ENCODE measurements at places on chromosomes 7 and 10.

DNA sequence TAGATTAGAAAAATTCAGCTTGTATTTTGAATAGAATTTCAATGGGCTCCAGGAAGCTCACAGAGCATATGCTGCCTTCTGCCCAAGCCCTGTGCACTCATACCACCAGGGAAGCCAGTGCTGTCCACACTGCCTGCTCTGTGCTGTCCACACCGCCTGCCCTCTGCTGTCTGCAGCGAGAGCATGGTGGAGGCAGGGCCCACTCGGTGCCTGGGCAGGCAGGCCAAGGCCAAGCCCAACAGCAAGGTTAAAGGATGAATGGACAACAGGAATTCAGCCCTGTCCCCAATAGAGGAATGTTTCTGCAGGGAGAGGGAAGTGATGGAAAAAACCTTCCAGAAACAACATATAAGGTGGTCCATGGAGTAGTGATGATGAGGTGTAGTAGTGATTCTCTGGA is 146.8 kb downstream of the GFRA1 start:
- no peak for DNase-seq

GRCh38 chr10:122469848-122470247 is 8.5 kb downstream of the HTRA1 start:
- DNase-seq: no peak

GRCh38 chr10:78207216-78207615 is 173.6 kb downstream of the RPS24 start:
- DNase-seq: no peak

DNA sequence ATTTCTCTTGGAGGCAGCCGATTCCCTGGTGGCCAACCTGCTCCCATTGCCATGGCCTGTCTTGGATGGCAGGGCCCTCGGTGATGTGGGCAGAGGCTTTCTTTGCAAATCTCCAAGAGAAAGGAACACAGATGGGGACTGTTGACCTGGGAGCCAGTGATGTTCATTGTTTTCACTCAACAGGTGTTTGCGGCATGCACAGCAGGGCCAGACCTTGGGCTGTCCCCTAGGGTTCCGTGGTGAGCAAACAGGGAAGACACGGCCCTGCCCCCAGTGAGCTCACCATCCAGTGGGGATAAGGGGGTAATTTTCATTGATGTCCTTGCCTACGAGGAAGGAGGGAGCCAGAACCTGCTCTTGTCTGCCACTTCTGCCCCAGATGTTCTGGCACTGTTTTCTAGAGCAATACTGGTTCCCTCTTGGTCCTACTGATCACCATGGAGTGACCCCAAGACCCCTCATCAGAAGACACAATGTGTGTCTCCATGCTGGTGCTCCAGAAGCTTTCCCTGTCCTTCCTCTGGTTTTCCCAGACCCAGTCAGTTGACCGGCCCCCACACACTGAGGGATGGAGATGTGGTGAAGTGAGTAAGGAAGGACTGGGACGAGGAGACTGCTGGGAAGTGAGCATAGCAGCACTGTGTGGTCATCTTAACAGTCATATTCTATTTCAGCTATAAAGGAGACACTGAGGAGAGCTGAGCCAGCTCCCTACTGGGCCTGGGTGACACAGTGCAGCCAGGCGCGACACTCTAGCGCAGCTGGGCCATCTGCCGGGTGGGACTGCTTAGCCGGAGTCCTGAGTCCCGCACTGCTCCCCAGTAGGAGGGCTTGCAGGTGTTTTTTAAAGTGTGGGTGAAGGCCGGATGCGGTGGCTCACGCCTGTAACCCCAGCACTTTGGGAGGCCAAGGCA is 20.4 kb upstream of the FIGNL1 start:
- no peak for DNase-seq

- no peak for DNase-seq
Measured at GRCh38 chr10:34959786-34960185, 130.4 kb downstream of the CUL2 start.

GRCh38 chr10:17144757-17145156 is 15.1 kb upstream of the CUBN start:
- no peak for DNase-seq

- no peak for DNase-seq
Measured at GRCh38 chr10:20858292-20859124, 38.6 kb downstream of the NEBL start.

GRCh38 chr7:115441033-115441432 is 519.1 kb downstream of the MDFIC start:
- no peak for DNase-seq

GRCh38 chr7:102891693-102892261 is 21.0 kb upstream of the LRRC17 start:
- DNase-seq: peak; percentile 79

DNA sequence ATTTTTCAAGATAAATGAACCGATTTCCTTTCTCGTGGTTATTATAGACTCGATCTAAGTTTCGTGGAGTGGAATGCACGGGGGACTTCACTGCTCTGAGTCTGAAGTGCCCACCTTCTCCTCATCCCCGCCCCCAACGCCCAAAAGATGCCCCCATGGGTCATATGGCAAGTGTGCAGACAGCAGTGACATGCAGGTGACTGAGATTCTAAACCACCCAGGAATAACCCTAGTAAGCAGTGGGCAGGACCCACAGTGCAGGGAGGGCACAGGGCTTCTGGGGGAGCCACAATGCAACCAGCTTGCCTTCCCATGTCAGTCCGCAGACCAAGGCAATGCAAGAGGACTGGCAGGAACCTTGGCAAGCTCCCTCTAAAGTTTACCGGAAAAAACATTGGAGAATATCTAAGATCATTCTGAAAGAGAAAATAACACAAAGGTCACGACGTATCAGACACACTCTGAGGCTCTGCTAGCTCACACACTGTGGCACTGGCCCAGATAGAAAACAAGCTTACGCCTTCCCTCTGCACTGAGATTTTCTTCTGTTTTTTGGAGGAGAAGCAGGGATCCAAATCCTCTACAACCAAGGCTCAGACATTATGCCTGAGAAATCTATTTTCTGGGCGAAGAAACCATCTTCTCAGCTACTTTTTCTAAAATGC is 239.6 kb downstream of the MAD1L1 start:
- DNase-seq: no peak

GRCh38 chr10:17851611-17852010 is 42.5 kb downstream of the MRC1 start:
- no peak for DNase-seq

DNA sequence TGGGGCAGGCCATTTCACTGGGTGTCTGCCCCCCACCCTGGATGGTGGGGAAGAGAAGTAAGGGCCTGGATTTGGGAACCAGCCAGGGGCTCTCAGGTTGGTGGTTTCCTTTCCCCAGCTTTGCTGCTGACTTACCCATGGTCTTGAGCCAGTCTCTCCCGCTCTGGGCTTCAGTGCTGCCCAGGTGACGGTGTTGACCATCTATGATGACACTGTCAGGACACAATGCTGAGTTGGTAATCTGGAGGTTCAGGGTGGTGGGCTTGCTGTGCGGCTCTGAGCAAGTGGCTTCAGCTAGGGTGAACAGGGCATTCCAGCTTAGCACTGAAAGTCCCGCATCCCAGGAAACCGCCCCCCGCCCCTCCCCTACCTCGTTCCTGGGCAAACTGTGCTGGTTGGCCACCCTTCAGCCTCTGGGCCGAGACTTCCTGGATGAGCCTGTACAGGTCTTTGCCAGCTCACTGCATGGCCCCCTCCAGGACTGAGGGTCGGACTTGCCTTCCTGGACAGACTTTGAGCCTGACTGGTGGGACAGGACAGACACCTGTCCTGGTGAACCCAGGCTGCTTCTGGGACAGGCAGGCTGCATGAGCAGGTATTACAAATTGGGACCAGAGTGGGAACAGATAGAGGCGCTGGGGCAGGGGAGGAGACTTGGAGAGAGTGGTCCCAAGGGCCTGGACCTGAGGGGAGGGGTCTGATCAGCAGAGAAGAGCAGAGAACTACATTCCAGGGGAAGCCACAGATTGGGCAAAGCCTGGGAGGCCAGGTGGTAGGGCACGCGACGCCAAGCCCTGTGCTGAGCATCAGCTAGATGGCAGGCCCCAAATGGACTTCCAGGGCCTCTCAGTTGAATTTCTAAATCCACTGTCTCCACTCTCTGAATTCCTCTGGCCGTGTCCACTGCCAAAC is 19.9 kb upstream of the ZMIZ1 start:
- DNase-seq: no peak

- DNase-seq: no peak
Measured at GRCh38 chr10:63866747-63867140, 345.5 kb downstream of the REEP3 start.

DNA sequence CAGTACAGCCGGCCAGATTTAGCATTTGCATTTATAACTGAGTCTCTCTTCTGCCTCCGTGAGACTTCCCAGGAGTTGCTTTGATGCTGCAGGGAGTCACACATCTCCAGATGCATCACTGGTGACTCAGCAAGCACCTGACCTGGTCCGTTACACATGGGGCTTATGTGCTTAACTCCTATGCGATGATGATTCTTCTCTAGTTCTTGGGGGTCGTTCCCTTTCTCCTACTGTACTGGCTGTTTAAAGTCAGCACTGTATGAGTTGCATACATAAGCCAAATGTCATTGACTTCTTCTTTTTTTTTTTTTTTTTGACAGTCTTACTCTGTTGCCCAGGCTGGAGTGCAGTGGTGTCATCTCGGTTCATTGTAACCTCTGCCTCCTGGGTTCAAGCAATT is 13.0 kb upstream of the AKR1E2 start:
- peak; percentile 63 for DNase-seq

DNA sequence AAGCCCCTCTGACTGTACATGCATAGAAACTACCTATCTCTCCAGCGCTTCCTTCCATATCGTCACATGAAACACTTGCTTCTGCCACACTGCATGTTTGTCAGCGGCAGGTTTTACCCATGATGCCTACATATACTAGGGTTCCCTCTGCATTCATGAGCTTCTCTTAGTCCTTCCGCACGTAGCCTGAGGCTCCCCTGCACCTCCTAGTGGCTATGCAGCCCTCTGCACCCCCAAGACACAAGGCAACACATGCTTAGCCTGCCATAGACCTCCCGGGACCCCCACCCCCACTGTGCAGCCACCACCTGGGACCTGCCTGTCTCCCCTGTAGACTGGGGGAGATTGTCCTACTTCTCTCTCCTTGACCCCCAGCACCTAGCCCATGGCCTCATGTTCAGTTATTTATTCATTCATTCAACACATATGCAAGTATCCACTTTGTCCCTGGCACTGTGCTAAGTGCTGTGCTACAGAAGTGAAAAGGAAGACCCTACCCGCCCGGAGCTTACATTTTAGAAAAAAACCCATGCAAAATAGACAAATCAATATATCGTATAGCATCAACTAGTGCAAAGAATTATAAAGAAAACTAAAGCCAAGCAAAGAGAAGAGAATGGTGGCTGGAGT is 23.5 kb downstream of the TMEM273 start:
- DNase-seq: no peak

GRCh38 chr10:106592396-106592795 is 572.1 kb downstream of the SORCS1 start:
- no peak for DNase-seq

GRCh38 chr10:104146882-104147281 is 24.9 kb downstream of the SFR1 start:
- DNase-seq: no peak

- no peak for DNase-seq
Measured at GRCh38 chr7:4015996-4016395, 666.1 kb upstream of the FOXK1 start.

DNA sequence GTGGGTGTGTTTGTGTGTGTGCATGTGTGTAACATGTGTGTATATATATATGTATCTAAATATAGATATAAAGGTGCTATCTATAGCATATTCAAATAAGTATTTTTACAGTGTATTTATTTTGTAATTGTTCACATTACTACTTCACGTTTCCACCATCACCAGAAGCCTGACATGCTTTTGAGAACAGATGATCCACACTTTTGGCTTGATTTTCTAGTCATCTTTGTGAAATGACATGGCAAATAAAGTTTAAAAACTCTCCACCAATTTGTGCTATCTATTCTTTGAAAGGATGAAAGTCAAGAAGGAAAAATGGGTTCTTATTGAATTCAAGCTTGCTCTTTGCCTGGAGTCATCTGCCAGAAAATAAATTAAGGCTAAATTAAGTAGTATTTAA is 294.0 kb upstream of the AKR1E2 start:
- DNase-seq: no peak

GRCh38 chr10:91758303-91759146 is 39.7 kb upstream of the TNKS2 start:
- DNase-seq: peak; percentile 40

DNA sequence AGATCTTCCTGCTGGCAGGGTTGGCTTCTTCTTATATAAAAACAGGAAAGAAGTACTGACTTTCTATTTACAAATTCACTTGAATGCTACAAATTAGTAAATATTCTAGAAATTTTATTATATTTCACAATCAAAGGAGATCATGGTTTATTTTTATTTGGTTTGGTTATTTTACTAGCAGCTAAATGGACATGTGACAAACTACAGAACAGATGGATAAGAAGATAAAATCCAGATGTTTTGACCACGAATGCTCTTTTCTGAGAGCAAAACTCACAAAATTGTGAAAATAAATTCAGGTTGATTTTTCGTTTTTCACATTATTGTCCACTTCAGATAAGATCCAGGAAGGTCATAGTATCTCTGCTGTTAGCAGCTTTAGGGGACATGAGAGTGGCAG is 55.4 kb downstream of the CACNA2D1 start:
- no peak for DNase-seq

- no peak for DNase-seq
Measured at GRCh38 chr10:16853201-16853600, 36.0 kb upstream of the RSU1 start.

DNA sequence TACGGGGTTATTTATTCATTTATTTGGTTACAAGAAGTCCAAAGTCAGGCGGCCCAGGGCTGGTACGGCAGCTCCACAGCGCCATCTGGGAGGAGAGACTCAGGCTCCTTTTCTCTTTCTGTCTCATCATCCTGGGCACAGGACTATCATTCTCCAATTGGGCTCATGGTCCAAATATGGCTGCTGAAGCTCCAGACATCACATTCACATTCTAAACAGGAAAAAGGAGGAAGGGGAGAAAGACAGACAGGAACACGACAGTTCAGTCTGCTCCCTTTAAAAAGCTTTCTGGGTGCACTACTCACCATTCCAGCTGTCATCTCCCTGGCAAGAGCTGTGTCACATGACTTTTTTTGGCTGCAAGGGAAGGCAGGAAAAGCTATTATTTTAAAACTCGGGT is 74.4 kb upstream of the PDZD8 start:
- no peak for DNase-seq

DNA sequence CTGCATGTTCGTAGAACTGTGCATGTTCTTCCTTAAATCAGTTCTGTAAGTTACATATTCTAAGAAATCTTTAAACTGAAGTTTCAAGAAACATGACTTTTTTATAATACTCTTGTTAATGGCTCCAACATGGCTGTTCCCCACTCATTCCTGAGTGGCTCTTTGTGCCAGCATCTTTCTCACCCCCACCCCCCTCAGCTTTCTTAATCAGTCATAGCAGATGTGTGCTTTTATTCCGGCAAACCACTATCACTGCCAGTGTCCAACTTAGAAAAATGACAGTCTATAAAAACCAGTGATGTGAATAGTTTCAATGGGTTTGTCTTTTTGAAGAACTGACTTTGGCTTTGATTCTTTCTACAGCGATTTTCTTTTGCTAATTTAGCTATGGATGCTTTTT is 37.6 kb downstream of the PITRM1 start:
- no peak for DNase-seq

GRCh38 chr7:143514487-143514886 is 36.8 kb downstream of the TAS2R41 start:
- no peak for DNase-seq

GRCh38 chr10:52701647-52702046 is 70.9 kb downstream of the MBL2 start:
- no peak for DNase-seq

All from AG20443 (cell line).